CD4-positive, alpha-beta T cell (primary cell): ENCODE measurements at places on chromosomes 1 and 21. TPM values are rescaled to one million over a fixed set of nuclear protein-coding genes. Genes with fewer than 3 reads are reported as not detected.

The TRNP1 gene
- 0.20 TPM for total RNA-seq

The LIPI gene
- total RNA-seq, result not detected

DNA sequence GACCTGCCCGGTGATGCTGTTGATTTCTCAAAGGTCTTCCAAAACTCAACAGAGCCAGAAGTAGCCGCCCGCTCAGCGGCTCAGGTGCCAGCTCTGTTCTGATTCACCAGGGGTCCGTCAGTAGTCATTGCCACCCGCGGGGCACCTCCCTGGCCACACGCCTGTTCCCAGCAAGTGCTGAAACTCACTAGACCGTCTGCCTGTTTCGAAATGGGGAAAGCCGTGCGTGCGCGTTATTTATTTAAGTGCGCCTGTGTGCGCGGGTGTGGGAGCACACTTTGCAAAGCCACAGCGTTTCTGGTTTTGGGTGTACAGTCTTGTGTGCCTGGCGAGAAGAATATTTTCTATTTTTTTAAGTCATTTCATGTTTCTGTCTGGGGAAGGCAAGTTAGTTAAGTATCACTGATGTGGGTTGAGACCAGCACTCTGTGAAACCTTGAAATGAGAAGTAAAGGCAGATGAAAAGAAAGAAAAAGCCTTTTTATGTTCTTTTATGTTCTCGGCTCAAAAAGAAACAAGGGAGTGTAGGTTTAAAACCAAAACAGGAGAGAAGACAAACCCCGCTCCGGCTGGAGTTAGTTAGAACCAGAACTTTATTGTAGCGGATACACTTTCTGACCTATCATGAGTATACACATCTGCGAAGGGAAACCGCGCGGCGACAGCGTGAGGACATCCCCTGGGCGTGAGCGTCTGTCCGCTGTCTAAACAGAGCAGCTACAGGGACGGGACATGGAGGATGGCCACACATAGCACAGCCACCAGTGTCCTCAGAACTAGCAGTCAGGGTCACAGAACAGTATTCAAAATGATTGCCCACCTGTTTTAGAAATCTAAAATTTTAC, 77.1 kb downstream of the PIK3CD start:
- H3K36me3 ChIP-seq, result peaks cover 85% of the 10 kb centered on the region
- H3K27ac ChIP-seq, result peak overlapping the region; percentile 65
- peak; percentile 83 for DNase-seq
- peaks cover 81% of the 10 kb centered on the region for H3K4me1 ChIP-seq

GRCh38 chr1:57922130-57922529, 498.3 kb upstream of the DAB1 start:
- H3K36me3 ChIP-seq, result no peaks in the 10 kb centered on the region
- no peak overlapping the region for H3K4me3 ChIP-seq
- no peak for DNase-seq
- no peaks in the 10 kb centered on the region for H3K27me3 ChIP-seq

The GIPC2 gene
- total RNA-seq, result not detected
